ENCODE measurements at places on chromosomes 5 and 9. TPM values are rescaled to one million over a fixed set of nuclear protein-coding genes. Genes with fewer than 3 reads are reported as not detected.

Gene PCDHB16
- 0.10 TPM for total RNA-seq

Gene SHOC1
- total RNA-seq = not detected

Gene NME5
- not detected for total RNA-seq

Gene SLC34A3
- not detected for total RNA-seq

Gene PANK3
- 38.7 TPM for total RNA-seq

Gene CCDC192
- not detected for total RNA-seq

Gene TMC1
- total RNA-seq = not detected

Gene TTC16
- total RNA-seq = not detected
